AG08395 (cell line): ENCODE measurements at places on chromosomes 6 and 20.

GRCh38 chr6:3535776-3536435 lies 79.1 kb upstream of the SLC22A23 start:
- DNase-seq, result no peak

DNA sequence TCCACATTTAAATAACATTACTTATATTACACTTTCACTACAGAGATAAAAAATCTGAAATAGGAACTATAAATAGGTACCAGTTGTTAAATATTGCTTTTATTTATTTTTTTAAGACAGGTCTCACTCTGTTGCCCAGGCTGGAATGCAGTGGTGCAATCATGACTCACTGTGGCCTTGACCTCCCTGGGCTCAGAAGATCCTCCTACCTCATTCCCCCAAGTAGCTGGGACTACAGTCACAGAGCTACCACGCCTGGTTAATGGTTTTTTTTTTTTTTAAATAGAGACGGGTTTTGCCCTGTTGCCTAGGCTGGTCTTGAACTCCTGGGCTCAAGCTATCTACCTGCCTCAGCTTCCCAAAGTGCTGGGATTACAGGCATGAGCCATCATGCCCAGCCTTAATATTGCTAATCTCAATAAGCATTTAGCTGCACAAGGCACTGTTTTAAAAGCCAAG lies 17.3 kb downstream of the EEF1E1 start:
- no peak for DNase-seq

DNA sequence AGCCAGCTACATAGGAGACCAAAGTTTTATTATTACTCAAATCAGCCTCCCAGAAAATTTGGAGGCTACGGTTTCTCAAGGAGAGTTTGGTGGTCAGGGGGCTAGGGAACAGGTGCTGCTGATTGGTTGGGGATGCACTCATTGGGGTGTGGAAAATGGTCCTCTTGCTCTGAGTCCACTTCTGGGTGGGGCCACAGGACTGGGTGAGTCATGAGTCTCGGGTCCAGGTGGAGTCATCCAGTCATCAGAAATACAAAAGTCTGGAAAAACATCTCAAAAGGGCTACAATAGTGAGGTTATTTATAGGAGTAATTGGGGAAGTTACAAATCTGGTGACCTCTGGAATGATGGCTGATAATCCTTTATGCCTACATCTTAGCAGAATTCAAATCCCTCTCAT lies 54.3 kb upstream of the SLC22A16 start:
- no peak for DNase-seq

DNA sequence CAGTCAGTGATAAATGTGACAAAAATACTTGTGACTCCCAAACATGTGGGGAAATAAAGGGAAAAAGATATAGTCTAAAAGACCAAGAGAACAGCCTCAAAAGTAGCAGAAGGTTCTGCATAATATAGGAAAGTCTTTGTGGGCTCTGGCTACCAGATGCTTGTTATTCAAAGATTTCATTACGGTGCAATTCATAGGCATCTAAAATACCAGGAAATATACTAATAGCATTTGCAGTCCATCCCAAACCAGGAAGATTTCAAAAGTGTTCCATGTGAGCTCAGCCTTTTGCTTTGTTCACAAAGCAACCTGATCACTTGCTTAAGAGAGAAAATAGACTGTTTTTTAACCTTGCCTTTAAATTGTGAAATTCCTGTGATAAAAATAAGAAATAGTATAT lies 506.7 kb upstream of the MARCKS start:
- DNase-seq, result no peak

DNA sequence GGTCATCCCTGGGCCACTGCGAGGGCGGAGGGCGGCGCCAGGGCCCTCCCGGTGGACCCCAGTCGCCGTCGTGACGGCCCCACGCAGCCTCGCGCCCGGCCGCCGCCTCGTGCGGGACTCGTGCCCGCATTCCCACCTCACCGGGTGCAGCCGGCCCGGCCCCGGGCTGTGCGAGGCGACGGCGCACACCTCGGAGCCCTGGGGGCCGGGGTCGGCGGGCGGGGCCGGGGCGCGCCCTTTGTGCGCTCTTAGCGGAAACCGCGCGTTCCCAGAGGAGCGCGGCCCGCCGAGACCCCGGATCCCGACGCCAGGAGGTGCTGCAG lies 5.5 kb upstream of the DLL1 start:
- no peak for DNase-seq

DNA sequence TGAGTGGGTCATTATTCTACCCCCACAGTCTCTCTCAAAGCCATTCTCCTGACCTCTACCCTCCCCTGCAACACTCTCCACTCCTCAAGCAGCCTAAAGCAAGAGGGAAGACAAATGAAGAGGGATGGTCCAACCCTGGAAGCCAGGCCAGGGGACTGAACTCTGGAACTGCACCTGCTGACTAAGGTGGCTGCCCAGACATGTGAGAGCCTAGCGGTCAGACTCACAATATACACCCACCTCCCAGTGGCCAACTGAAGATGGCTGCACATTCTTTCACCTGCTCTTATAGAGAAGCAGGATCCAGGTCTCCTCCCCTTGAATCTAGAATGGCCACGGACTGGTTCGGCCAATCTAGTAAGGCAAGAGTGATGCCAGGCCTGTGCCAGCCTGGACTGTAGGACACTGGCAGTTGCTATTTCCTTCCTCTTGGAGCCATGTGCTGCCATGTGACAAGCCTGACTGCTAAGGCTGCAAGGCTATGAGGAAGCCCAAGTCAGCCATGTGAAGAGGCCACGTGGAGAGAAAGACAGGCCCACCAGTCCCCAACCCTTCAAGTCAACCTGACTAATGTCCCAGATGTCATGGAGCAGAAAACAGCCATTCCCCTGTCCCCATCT lies 31.8 kb downstream of the ACSS1 start:
- no peak for DNase-seq

- DNase-seq, result no peak
Measured at GRCh38 chr20:7908905-7909304, 31.4 kb downstream of the HAO1 start.

- DNase-seq, result no peak
Measured at GRCh38 chr6:159904497-159904911, 13.7 kb downstream of the MAS1 start.

DNA sequence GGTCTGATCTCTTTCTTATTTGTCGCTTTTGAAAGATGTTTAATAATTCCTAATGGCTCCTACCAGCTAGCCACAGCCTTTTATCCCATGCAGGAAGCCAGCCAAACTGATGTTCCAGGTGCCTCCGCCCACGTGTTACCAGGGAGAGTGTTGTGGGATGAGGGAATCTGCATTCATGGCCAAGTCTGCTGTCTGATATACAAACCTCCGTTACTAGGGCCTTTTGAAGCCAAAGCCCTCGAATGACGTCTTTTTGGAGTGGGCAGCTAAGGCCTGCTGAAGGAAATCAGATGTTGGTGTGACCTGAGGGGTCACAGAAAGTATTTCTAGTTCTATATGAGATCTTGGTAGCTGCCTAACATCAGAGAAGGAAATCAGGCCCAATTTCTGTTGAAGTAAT lies 21.3 kb downstream of the STK35 start:
- DNase-seq, result no peak

- DNase-seq, result no peak
Measured at GRCh38 chr6:107493158-107494057, 3.5 kb downstream of the SOBP start.

GRCh38 chr6:21666853-21667681 lies 73.5 kb downstream of the SOX4 start:
- no peak for DNase-seq

GRCh38 chr20:6580486-6580885 lies 187.0 kb upstream of the BMP2 start:
- DNase-seq, result no peak

DNA sequence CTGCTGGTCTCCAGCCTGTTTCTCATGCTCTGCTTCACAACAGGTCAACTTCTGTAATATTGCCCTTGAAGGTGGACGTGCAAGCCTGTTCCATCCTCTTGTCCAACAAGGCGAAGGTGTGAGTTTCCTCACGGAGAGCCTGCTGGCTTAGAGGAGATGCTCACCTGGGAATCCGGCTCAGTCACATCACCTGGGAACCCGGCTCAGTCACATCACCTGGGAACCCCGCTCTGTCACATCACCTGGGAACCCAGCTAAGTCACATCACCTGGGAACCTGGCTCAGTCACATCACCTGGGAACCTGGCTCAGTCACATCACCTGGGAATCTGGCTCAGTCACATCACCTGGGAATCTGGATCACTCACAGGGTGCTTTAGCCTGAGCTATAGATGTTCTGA lies 230.1 kb downstream of the ERMARD start:
- no peak for DNase-seq

DNA sequence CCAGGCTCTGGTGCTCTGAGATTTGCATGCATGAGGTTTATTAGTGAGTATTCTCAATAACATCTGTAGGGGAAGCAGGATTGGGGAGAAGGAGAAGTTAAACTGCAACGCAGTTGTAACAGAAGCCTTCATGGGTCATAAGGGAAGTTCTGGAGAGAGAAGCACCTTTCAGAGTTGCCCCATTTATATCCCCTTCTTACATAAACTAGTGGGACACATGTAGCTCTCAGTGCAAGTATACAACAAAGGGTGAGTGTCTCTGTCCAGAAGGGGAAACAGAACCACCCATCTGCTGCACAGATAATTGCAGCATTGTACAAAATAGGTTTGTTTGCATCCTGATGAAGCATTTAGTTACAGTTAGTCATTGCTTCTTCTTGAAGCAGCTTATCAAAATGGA lies 4.3 kb upstream of the ADGB start:
- DNase-seq, result no peak

DNA sequence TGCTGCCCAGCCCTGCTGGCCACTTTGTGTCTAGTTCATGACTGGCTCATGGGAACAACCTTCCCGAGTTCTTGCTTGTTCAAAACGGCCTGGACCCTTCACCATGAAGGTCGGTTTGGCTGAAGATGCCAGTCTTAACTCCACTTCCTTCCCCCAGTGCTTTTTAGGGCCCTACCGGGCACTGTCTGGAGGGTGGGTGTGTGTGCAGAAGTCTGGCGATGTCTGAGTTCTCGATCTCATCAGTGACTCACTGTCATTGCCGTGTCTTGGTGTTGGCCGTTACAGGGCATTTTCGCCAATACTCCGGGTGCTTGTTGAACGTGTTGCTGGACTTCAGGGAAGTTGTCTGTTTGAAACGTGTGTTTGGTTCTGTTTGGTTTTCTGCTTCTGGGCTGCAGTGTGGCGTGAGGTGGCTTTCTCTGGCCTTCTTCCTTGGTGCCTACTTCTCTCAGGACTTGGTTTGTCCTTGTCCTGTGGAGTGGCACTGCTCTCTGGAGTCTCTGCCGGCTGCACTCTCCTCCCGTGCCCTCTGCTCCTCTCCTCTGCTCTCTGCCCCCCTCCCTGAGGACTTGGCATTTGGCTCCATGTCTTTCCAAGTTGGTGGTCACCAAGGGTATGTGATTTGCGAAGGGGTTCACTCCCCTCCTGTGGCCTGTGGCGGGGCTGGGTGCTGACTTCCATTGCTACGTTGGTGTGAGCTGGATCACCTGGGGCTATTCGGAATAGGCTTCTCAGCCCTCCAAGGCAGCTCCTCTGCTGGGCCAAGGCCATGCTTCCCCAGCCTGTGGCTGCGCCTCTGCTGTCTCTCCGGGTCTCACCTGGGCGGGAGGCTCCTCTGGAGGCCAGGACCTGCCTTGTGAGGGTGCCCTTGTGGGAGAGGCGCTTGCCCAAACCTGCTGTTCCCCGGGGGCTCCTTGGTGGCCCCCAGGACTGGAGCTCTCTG lies 38.2 kb downstream of the PYGB start:
- no peak for DNase-seq

DNA sequence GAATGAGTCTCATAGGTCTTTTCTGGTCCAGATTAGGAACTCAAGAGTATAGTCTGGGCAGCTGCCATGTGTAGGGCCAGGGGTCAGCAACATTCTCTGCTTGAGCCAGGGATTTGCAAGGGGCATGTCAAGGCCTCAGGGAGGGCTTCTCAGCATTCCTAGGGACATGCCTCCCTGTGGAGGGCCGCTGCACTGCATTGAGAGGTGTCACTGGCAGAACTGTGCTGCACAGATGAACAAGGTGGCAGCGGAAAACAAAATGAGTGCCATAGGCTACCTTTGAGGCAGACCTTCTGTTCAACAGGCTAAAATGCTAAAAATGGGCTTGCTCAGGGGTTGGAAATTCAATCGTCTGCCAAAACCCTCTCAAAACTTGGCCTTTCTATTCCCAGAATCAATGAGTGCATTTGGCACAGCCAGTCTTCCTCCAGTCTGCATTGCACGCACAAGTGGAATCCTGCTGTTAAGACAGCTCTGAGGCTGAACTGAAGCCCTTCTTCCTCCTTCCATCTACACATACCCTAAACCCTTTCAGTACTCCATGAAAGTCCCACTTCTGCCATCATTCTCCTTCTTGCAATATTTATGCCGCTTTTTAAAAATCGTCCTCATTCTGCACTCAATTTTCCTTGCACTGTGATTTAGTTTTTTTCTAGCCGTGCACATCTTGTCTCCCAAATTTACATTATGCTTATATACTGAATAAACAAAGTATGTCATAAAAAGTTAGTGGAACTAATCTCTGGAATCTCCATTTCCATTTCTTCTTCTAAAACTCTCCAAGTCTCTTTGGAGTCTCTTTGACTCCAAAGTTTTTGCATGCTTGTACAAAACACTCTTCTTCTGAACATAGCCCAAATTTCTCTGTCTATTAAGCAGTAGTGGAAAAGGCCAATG lies 51.7 kb downstream of the SLC26A8 start:
- no peak for DNase-seq

- DNase-seq, result peak; percentile 74
Measured at GRCh38 chr20:47150403-47151152, 205.9 kb downstream of the ZMYND8 start.

- no peak for DNase-seq
Measured at GRCh38 chr20:55533632-55534031, 471.7 kb downstream of the CBLN4 start.

DNA sequence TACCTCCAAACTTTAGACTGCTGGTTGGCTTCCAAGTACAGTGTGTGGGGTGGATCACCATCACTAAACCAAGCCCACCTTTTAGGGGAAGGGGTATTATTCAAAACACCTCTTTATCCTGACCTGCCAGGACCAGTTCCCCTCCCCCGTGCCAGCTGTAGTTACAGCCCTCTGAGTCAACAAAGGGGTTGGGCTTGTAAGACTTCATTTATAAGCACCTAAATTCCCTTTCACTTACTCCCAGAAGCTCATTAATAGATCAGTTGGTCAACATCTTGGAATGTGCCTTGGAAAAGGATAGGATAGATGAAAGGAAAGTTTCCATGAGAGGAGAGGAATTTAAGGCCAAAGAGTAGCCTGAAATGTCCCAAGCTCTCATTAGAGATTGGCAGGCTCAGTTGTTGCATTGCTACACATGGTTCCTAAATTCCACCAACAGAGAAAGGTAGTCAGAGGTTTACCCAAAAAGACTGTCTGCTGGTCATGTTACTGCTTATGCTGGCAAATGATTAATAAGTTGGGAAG lies 59.2 kb downstream of the TNFAIP3 start:
- DNase-seq, result peak; percentile 91
